Sigmoid colon (tissue), 7 donors: ENCODE measurements at places on chromosomes 1 and 21. TPM values are rescaled to one million over a fixed set of nuclear protein-coding genes. Genes with fewer than 3 reads are reported as not detected.

The OR2L2 gene
- under 0.01 TPM for total RNA-seq

- H3K36me3 ChIP-seq = no peaks in the 10 kb centered on the region
- no peak overlapping the region for H3K27ac ChIP-seq
- peak; percentile 87 for DNase-seq
Observed at GRCh38 chr1:112718691-112719418, 3.7 kb upstream of the PPM1J start.

- DNase-seq = no peak
- H3K4me3 ChIP-seq = no peak overlapping the region
- no peaks in the 10 kb centered on the region for H3K36me3 ChIP-seq
Observed at GRCh38 chr1:55542901-55543504, 327.8 kb upstream of the USP24 start.

GRCh38 chr1:173048621-173049321, 2.0 kb downstream of the TNFSF18 start:
- no peak overlapping the region for H3K27ac ChIP-seq
- H3K4me1 ChIP-seq = peaks cover 23% of the 10 kb centered on the region
- DNase-seq = no peak
- no peaks in the 10 kb centered on the region for H3K36me3 ChIP-seq
- H3K4me3 ChIP-seq = no peak overlapping the region
- H3K27me3 ChIP-seq = no peaks in the 10 kb centered on the region

GRCh38 chr21:45826676-45827301, 154.8 kb upstream of the COL6A1 start:
- peaks cover 4% of the 10 kb centered on the region for H3K4me1 ChIP-seq
- no peaks in the 10 kb centered on the region for H3K36me3 ChIP-seq
- no peak for DNase-seq
- no peaks in the 10 kb centered on the region for H3K27me3 ChIP-seq

The LRRIQ3 gene
- total RNA-seq = 0.36 TPM

The ORC1 gene
- total RNA-seq = 0.36 TPM

DNA sequence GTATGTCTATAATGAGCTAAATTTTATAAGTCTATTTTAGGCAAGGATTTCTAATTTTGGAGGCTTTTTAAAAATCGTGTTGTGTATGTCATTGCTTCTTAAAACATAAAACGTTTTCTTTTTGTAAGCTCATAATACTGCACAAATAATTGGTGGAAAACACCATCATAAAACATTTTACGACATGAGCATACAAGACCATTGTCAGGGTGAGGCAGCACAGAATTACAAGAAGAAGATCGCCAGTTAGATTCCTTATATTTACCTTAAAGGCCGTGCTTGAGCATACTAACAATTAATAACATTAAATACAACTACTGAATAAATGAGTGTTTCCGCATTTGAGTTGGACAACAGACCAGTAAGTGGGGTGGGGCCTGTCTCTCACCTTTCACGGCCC, 19.1 kb upstream of the LMX1A start:
- DNase-seq = no peak
- H3K27me3 ChIP-seq = no peaks in the 10 kb centered on the region
- H3K4me1 ChIP-seq = peaks cover 14% of the 10 kb centered on the region
- H3K27ac ChIP-seq = peak overlapping the region; percentile 87

GRCh38 chr1:109532365-109533136, 7.1 kb upstream of the GPR61 start:
- peak; percentile 91 for DNase-seq
- H3K4me1 ChIP-seq = peaks cover 28% of the 10 kb centered on the region
- H3K4me3 ChIP-seq = peak overlapping the region; percentile 17
- H3K27me3 ChIP-seq = no peaks in the 10 kb centered on the region
- no peaks in the 10 kb centered on the region for H3K36me3 ChIP-seq

The TMEM81 gene
- total RNA-seq = 2.3 TPM

- H3K4me1 ChIP-seq = no peaks in the 10 kb centered on the region
- H3K27ac ChIP-seq = no peak overlapping the region
- DNase-seq = no peak
- no peaks in the 10 kb centered on the region for H3K27me3 ChIP-seq
Observed at GRCh38 chr1:207070811-207071210, 17.7 kb downstream of the PFKFB2 start.
